Midbrain (tissue), 1 donor: ENCODE measurements at places on chromosomes 4 and X.
A peak's percentile ranks its signal among the peaks of the same experiment; 100 is the strongest.

DNA sequence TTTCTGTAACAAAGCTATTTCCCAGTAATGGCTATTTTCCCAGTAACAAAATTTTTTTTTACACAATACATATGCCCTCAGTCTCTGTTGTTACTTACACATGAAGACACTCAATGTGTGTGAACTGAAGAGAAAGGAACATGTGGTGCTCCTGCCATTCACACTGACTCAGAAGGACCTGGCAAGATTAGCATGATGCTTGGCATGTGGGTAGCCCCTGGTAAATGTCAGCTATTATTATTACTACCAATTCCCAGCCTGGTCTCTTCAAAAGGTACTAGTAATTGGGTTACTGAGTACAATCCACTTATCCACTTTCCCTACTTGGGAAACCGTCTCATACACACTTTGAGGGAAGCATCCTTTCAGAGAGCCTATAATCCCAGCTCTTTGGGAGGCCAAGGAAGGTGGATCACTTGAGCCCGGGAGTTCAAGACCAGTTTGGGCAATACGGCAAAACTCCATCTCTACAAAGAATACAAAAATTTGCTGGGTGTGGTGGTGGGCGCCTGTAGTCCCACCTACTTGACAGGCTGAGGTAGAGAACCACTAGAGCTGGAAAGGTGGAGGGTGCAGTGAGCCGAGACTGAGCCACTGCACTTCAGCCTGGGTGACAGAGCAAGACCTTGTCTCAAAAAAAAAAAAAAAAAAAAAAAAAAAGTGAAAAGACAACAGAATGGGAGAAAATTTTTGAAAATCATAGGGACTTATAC lies 14.6 kb downstream of the RBBP7 start:
- DNase-seq: no peak

DNA sequence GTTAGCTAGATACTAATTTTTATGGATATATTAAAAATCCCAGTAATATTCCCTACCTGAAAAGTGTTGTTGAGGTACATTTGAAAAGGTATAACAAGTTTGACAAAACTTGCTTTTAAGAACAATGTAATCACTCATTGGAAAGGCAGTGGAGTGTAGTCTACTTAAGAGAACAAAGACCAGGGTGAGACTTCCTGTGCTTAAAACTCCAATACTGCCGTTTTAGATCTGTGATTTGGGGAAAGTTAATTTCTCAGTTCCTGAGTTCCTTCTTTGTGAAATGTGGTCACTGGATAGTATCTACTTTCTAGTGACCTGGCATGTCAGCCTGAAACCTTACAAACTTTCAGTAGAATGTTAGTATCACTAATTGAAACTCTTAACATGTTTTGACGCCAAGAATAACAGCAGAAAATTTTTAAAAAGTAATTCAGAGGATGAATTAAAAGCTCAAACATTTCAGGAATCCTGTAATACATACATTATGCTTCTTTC lies 56.8 kb downstream of the PCDH7 start:
- DNase-seq: no peak

DNA sequence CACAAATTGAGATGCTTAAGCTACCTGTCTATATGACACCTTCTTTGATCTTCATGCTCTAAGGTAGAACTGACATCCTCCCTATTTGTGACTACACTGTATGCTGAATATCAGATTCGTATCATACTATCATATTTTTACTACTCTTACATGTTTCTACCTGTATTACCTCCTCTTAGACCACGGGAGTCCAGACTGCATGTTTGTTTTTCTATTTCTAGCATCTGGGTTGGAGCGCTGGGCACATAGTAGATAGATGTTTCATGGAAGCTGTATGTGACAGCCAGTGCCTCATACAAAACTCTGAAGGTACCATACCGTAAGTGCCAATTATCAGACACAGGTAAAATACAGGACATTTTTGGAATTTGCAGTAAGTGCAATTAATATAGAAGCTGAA lies 47.6 kb downstream of the ATP10D start:
- no peak for DNase-seq

- no peak for DNase-seq
Observed at GRCh38 chr4:146165221-146165620, 10.3 kb upstream of the LSM6 start.

DNA sequence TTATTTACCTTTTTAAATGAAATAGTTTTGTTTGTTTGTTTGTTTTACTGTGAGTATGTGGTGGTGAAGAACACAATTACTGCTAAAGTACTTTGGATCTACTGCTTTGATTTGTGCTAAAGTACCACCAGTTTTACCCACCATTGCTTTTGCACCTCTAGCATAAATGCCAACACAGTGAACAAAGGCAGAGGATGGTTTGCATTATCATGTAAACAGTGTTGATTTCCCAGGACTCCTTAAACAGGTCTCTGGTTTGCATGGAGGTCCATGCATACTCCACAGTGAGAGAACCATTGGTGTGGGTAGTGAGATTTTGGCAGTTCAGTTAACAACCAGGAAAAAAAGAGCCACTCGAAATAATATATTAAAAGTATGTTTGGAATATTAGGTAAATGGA lies 11.0 kb downstream of the FAT4 start:
- no peak for DNase-seq

- no peak for DNase-seq
Observed at GRCh38 chr4:184979461-184980124, 38.7 kb upstream of the HELT start.

GRCh38 chr4:167897116-167897515 lies 195.2 kb upstream of the ANXA10 start:
- no peak for DNase-seq

DNA sequence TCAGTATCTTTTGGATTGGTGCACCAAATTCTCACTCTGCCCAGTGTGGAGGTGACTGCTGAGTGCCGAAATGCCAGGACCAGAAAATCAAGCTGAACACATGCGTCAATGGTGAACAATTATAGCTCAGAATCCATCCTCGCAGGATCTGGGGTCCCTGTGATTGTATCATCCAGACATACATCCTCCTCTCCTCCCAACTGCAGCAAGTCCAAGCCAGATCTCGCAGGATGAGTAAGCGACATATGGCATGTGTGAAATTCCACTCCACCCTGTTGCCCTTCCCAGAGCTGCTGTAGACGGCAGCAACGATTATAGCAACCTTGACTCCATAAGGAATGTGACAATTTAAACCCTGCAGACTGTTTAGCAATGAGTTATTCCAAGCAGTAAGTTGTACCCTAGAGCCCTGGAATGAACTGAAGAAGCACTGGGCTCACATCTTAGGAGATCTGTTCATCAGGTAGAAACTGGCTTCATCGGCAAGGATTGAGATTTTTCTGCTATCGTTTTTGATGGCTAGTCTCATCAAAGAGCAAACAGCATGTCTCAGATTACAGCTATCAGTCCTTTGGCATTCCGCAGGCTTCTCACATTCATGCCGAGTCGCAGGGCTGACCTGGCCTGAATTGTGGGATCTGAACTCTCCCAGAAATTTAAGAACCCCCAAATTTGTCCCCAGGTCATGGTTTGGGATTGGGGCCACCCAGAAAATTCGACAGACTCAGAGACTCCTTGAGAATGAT lies 35.5 kb upstream of the SORBS2 start:
- DNase-seq: no peak

DNA sequence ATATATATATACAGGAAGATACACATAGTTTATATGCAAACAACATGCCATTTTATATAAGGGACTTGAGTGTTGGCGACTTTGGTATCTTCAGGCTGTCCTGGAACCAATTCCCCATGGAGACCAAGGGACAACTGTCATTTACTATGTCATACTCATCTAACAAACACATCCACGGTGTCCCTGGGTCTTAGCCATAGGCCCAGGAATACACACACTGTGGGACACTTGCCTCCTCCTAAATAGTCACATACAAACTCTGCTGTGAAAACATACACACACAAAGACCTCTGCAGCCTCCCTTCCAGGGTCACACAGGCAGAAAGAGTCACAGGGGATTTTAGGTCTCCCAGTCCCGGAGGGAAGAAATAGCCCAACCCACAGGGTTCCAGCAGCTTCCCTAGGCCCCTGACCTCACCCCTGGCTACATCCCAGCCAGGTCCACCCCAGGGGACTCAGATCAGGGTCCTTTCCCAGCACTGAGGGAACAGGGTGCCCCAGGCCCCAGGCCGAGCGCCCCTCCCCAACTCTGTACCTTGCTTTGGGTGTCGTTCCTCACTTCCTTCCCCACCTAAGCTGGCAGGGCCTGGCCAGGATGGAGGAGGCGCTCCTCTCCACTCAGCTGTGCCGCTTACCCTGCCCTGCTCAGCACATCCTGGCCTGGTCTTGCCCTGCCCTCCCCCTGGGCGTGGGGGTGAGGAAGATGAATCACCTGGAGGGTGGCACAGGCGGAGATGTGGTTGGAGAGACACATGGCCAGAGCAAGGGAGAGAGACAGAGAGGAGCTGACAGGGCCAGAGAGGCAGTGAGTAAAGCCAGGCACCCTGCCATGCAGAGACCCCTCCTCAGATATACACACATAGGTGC lies 21.8 kb downstream of the FGD1 start:
- DNase-seq: no peak

- DNase-seq: no peak
Observed at GRCh38 chr4:166315721-166316467, 442.9 kb downstream of the TLL1 start.

- no peak for DNase-seq
Observed at GRCh38 chr4:120672558-120673147, 249.9 kb downstream of the PRDM5 start.

DNA sequence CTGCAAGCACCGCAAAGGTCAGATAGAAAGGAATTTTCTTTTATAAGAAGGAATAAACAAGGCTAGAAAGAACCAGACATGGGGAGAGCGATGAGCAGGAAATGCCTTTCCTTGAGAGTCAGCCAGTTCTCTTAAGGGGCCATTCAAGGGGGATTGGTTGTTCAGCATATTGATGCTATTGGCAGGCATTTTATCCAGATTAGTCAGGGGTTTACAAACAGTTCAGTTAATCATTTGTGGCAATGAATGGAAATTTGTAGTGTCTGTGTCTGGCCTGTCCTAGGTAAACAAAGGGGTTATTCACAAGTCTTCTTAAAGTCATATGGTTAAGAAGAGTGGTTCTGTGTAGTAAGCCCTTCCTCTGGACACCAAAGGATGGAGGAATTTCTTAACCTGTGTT lies 184.7 kb upstream of the FRMPD4 start:
- DNase-seq: no peak

GRCh38 chr4:3818371-3818770 lies 52.2 kb downstream of the ADRA2C start:
- no peak for DNase-seq

DNA sequence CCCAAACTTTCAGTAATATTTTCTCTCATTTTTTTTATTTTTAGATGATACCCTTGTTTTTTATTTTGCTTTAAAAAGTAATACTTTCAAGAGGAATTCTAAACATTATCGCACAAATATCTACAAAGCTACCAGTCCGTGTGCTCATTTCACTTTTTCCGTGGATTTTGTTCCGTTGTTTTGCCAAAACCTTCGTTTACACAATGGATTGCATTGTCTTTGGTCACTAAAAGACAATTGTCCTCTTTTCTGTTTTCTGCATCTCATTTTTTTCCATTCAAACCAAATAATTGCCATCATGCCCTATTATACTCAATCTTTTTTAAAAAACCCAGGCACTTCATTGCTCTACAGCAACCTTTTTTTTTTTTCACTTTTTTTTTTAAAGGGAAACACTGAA lies 214.9 kb downstream of the CXXC4 start:
- DNase-seq: peak; percentile 64

- no peak for DNase-seq
Observed at GRCh38 chr4:47615385-47615784, 130.3 kb downstream of the ATP10D start.

- no peak for DNase-seq
Observed at GRCh38 chr4:6492027-6492590, 19.7 kb upstream of the PPP2R2C start.

DNA sequence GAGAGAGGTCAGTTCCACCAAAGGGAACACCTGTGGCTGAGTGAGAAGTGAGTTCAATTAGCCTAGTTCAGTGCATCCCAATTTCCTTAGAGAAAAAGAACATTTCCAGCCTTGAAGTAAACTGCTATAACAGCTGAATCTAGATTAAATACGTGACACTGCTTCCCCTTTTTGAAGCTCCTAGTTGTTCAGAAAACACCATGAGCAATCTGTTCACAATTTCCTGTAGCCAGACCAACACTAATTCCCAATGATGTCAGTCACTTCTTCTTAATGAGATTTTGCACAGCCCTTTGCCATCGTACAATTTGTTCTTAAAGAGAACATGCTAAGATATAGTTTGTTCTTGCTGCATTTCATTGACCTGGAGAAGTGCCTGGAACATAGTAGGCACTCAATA lies 144.6 kb upstream of the EDNRA start:
- DNase-seq: no peak

- DNase-seq: no peak
Observed at GRCh38 chrX:150546711-150547153, 21.7 kb upstream of the MTM1 start.

DNA sequence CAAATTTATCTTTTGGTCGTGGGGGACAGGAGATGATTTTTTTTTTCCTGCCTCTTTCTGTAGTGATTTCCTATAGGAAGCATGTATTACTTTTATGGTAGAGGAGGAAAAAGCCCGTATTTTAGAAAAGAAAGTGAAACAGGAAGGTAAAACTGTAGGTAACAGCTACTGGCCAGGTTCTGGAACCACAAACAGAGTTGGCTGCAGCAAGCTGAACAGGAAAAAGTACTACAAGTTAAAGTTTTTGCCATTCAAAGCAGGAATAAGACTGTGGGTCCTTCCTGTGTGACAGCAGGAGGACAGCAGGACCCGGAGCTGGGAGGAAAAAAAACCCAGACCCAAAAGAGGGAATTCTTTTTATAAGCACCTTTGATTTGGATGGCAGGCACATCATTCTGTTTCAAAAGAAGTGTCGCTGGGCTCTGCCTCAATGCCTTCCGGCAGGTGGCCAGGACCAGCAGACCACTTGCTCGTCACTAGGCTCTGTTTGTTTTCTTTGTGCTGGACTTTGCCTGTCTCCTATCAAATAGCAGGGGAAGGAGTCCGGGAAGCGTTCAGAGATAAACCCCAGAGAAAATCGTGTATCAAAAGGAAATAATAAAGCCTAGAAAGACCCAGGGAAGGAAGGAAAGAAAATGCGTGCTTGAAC lies 277.9 kb downstream of the ADGRA3 start:
- DNase-seq: peak; percentile 8

DNA sequence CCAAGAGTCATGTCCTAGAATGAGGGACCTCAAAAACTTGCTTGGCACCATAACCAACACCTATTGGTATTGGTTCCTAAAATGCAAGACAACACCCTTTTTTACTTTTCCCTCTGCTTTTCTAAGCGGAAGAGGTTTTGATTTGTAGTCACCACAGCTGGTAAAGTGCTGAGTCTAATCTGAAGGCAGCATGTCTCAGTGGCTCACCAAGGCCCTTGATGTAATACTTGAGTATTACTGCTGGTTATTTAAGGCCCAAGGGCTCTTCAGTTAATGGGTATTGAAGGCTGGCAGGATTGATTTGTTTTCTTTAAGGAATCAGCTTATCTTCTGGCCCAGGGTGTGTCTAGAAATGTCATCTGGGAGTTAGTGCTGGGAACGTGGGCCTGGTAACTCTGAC lies 735.1 kb downstream of the GLUD2 start:
- no peak for DNase-seq

- DNase-seq: no peak
Observed at GRCh38 chr4:36081185-36081584, 163.1 kb downstream of the ARAP2 start.

GRCh38 chr4:145887241-145887991 lies 51.2 kb downstream of the ZNF827 start:
- DNase-seq: peak; percentile 54
